ENCODE measurements at places on chromosomes 3 and 15.

GRCh38 chr3:185820973-185821758, 3.7 kb downstream of the IGF2BP2 start:
- peak; percentile 93 for DNase-seq

- DNase-seq: peak; percentile 52
Measured at GRCh38 chr15:58070801-58071418, 5.4 kb upstream of the ALDH1A2 start.

DNA sequence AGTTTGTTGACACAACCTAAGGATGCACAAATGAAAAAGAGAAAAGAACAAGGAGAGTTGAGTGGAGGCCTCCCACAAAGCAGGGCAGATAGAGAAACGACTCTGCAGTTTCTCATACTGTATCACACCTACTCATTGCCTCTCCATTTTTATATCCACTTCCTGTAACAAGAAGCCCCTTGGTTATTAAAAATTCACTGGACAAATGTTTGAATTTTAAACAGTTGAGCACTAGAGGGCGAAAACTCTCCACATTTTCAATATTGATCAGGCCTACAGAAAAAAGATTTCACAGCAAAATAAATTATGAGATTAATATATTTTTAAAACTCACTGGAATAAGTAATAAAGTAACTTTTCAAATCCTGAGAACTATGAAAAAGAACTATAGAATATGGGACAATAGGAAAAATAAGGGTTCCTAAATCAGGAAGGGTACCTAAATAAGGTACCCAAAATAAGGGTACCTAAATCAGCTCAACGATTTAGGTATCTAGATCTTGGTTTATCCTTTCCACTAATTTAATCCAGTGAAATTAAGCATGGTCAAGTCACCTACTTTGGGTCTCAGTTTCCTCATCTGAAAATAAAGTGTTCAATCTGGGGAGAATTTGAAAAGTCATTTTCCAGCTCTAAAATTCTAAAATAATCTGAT, 47.0 kb upstream of the PPIB start:
- peak; percentile 40 for DNase-seq

DNA sequence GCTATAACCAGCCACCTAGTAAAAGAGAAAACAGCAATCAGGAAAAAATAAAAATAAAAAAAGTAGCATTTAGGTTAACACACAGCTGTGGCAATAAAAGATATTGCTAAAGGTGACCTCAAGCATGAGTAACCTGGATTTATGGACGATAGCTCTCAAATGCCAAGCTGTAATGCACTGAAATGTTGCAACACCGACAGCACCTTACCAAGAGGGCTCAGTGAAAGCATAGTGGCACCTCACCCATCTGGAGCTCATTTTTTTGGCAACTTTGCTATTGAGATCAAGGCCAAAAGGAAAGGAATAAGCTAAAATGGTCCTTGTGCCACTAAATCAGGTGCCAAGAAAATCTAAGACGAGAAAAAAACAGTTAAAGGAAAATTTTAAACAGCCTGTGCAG, 2.5 kb downstream of the HACD2 start:
- DNase-seq: no peak

GRCh38 chr3:176075491-176075890, 1121.8 kb downstream of the TBL1XR1 start:
- no peak for DNase-seq

DNA sequence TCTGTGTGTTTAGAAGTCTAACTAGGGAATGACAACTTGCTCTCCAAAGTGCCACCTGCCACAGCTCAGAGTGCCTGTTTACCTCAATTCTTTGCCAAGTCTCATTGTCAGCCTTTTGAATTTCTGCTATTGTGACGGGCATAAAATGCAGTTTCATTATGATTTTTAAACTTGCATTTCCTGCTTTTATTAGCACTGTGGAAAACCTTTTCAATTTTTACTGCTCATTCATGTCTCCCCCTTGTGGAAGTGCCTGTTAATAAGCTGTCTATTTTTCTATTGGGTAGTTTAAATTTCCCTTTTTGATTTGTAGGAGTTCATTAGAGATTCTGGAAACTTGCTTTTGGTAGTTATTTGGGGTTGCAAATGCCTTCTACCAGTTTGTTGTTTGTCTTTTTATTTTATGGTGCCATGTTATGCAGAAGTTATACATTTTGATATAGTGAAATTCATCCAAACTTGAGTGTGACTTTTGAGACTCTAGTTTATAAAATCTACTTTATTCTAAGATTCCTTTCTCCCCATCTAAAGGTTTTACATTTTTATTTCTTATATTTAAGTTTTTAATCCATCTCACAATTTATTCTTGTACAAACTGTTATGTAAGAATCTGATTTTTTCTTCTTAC, 53.9 kb upstream of the FRMD4B start:
- no peak for DNase-seq

DNA sequence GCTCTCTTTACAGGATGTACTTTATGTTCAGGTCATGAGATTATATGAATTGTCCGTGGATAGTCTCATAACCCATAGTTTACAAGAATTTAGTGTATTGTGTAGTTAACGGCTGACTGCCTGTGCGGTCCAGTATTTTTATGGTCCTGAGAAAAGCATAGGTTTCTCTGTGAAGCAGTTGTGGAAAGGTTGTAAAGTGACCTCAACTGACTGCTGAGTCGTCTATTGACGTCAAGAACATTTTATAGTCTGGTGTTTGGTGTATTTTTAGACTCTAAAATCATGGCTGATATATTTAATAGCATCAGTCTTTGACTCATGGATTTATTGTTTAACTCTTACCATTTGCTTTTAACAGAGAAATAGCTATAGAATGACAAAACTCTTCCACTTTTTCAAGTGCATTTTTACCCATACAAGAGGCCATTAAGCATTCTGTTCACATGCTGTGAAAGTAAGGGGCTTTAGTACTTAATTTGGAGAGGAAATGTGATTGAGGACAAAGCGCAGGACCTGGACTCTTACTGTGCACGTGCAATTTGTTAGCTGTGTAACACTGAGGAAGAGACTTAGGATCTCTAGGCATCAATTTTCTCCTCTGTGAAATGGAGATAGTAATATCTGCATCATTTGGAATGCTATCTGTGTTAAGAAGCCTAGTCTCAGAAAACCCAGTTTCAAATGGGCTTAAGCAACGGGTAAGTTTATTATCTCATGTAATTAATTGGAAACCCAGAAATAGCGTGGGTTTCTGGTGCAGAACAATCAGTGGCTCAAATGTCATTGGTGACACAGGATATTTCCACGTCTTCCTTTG, 240.8 kb downstream of the NFKBIZ start:
- DNase-seq: peak; percentile 94

DNA sequence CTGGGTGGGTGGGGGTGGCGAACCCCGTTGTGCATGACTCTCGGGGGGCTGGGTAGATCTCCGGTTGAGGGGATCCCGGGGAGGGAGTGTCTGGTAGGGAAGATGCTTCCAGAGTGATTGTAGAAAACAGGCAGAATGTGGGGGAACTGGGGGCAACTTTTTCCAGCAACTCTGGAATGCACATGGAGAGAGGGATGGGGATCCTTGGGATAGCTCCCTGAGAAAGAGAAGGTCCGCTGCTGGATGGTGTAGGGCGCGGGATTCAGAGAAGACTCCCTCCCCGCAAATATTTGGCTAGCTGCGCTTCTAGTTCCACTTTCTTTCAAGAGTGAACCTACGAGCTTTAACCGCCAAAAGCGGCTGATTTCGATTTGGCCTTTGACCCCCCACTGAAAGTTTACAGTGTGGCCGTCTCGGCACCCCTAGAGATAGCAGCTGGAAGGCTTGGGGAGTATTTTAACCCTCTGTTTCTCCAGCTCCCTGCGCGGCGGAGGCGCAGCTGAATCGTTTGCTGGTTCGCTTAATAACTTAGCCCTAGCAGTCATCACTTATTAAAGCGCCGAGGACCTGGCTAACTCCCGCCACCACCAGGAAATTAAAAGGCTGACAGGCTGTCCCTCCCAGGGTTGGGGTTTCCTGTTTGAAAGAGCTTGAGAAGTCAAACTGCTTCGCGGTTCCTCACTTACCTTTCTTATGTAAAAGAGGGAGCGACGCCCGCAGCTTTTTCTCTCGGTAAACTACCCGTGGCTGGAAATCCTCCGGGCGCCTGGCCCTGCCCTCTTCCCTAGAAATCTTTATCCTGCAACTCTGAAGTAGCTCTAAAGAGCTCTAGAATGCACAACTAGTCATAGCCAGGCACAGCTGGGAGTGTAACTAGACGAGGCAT, 1.2 kb downstream of the PHLDB2 start:
- peak; percentile 92 for DNase-seq

- DNase-seq: no peak
Measured at GRCh38 chr3:181999314-181999713, 287.6 kb downstream of the SOX2 start.

DNA sequence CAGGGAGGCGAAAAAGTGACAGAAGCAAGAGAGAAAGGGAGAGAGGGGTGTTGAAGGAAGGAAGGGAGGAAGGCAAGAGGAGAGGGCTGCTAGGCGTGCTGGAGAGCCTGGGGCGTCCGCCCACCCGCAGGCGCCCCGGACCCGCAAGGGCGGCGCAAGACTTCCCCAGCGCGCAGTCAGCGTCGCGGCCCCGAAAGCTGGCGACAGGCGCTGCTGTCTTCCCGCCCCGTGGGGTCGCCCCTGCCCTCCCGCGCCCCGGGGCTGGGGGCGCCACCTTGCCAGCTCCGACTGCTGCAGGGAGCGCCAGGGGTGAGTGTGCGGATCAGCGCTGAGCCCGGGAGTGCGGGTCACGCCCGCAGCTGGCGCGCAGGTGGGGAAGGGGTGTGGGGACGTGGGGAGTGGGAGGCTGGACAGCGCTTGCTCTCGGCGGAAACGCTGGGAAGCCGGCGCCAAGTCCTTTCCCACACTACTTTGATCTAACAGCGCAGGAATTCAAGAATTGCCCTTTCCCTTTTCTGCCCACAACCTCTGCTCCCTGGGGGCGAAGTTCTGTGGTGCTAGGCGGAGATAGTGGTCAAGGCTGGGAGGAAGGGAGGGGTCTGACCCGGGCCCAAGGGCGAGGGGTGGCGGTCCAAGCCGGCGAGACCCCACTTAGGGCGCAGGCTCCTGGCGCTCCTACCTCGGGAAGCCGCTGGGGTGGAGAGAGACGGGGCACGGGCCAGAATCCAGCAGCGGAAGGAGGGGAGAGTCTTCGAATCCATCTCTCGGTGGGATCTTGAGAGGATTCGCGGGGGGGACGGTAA, 266.1 kb downstream of the CGGBP1 start:
- DNase-seq: no peak

- peak; percentile 88 for DNase-seq
Measured at GRCh38 chr3:99714146-99714545, 75.8 kb downstream of the COL8A1 start.

GRCh38 chr3:186784820-186785494, 1.6 kb downstream of the EIF4A2 start:
- no peak for DNase-seq

DNA sequence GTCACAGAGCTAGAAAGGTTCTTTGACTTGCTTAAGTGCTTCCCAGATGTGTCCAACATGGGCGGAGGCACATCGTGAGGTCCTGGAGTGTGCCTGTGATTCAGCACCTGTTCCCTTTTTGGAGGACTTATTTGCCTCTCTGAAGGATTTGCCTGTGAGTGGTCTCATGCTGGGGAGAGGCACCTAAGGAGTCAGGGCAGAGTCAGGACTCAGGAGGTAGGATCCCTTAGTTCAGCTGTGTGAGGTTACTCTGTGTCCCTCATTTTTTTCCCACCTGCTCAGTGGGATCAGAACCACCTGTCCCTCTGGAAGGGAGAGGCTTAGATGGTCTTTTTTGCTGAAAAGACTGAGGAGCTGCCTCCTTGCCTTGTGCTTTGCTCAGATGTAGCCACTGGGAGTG, 3.0 kb downstream of the ZNF589 start:
- no peak for DNase-seq

All from fibroblast of skin of abdomen (primary cell).